ENCODE measurements at places on chromosomes 2 and 18.

- no peak for DNase-seq
Observed at GRCh38 chr2:60899892-60900249, 18.5 kb downstream of the REL start.

- no peak for DNase-seq
Observed at GRCh38 chr2:43174368-43174916, 52.0 kb downstream of the ZFP36L2 start.

DNA sequence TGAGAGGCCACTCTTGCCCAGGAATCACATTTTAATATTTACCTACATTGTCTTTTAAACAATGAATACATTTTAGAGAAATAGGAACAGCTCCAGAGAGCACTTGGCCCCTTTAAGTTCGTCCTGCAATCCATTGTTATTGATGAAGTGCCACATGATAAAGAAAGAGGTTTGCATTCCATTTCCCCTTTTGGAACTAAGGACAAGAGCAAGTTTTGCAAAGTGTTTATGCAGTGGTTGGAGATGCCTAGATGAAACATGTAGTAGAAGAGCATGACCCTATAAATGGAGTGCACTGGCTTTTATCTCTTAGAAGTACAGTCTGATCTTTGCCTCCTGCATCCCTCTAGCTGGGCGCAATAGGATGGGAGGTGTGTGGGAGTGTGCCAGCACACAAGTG, 118.7 kb upstream of the CNTNAP5 start:
- DNase-seq = no peak

DNA sequence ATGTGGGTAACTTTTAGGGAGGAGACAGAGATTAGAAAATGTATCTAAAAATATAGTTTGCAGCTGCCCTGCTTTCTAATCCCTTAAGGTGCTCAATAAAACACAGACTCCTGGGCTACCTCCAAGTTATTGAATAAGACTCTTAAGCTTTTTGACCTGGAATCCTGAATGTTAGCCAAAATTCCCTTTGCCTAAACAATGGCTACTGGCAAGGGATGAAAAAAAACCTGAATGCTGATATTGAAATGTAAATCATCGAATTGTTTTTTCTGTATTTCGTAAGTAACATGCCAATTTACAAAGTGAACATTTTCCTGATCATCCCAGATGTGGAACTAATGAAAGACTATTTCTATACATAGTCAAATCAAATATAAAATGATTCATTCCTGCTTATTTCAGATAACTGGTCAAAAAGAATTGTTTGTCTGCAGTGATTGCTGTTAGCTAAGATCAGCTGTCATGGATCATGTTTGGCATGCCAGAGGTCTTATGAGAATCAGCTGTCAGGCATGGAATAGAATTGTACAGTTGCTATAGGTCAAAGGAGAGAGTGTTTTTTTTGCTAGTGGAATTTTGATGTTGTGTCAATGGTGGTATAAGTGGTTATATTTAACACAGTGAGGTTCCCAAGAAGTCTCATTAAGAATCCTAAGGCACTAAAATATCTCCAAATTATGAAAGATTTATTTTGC, 363.6 kb upstream of the CWC22 start:
- no peak for DNase-seq

DNA sequence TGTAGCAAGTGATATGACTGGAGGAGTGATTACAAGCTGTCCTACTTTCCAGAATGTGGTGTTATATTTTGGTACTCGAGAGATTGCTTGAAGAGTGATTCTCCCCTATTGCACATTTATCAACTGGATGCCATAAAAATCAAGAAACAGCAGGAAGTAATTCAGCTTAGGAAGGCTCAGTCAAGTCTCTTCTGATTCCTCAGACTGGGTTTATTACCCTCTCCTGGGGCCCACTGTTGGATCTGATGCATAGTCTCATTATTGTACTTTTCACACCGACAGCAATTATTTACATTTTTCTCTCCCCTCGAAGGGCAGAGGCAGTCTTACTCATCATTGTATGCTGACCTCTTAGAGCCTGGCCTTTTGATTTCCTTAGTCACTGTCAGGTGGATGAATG, 9.3 kb downstream of the NOSTRIN start:
- DNase-seq = no peak

DNA sequence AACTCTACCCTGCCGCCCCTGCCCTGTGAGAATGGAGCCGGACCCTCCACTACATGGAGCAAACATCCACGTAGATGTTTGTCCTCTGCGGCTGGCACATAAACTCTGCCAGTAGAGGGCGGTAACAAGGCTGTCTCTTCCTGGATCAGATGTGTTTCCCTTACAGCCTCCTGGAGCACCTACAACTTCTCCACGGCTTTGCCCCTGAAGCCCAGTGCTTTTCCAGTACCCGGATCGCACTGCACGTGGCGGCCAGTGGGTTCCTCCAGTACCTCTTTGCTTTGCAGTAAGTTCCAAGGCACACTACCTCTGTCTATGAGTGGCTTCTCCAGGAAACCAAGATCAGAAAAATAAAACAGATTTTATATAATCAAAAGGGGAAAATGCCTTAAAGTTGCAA, 651.3 kb downstream of the DCDC2C start:
- DNase-seq = no peak

DNA sequence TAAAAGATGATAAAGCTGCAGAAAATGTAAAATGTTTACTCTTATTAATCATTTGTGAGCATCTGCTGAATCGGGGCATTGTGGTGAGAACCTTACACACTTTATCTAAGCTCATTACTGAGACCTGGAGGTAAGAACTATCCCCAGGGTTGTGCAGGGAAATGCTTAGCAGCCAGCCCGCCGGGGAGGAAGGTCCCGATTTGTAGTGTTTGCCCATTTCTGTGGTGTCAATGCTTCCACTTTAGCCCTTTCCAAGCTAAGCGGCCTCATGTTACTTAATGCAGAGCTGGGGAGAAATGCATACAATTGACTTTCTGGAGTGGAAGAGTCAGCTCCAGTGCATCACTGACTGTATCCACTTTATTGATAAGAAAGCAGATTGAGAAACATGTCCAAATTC, 20.8 kb upstream of the KCNK3 start:
- no peak for DNase-seq

GRCh38 chr2:96065381-96065930, 30.7 kb upstream of the GPAT2 start:
- no peak for DNase-seq

DNA sequence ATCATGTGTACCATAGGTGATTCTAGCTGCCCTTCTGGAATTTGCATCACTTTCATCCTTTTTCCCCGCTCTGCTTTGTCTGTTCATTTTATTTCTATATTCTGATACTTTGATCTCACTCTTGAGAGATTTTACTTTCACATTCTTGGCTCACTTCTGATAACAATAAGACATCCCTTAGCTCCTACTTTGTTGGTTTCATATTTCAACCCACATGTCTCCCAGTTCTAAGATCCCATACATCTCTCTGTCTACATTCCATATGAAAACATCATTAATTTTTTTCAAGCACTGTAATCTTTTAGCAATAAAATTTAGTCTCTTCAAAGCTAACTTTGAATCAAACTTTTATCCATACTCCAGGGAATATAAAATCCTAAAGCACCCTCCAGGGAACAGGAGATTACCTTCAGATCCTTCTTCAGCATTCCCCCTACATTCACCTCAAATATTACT, 75.6 kb downstream of the COL3A1 start:
- DNase-seq = no peak
